Activated naive CD8-positive, alpha-beta T cell treated with anti-CD3 and anti-CD28 coated beads, Interleukin-2, amount 10 ng/mL, durations not matched to agents 7 days and 5 days (primary cell): ENCODE measurements at places on chromosomes 7 and 10. TPM values are rescaled to one million over a fixed set of nuclear protein-coding genes. Genes with fewer than 3 reads are reported as not detected.

NOS3 gene
- 12.5 TPM for total RNA-seq

GDF2 gene
- total RNA-seq, result not detected

NPSR1 gene
- total RNA-seq, result not detected

DNA sequence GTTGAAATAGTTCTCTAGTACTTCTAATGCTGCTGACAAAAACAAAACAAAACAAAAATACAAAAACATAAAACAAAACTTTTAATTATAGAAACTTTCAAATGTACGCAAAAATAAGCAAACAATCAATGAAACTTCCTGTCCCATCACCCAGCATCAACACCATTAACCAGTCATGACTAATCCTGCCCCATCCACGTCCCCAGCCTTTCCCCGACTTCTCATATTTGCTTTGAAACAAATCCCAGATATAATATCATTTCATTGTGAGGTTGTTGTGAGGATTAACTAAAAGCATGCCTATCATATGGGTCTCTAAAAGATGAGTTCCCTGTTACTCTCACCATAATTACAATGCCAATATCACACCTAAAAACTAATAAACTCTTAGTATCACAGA is 55.7 kb downstream of the CSTF2T start:
- no peak for DNase-seq
- peaks cover 11% of the 10 kb centered on the region for H3K27me3 ChIP-seq
- H3K4me1 ChIP-seq, result no peaks in the 10 kb centered on the region

DNA sequence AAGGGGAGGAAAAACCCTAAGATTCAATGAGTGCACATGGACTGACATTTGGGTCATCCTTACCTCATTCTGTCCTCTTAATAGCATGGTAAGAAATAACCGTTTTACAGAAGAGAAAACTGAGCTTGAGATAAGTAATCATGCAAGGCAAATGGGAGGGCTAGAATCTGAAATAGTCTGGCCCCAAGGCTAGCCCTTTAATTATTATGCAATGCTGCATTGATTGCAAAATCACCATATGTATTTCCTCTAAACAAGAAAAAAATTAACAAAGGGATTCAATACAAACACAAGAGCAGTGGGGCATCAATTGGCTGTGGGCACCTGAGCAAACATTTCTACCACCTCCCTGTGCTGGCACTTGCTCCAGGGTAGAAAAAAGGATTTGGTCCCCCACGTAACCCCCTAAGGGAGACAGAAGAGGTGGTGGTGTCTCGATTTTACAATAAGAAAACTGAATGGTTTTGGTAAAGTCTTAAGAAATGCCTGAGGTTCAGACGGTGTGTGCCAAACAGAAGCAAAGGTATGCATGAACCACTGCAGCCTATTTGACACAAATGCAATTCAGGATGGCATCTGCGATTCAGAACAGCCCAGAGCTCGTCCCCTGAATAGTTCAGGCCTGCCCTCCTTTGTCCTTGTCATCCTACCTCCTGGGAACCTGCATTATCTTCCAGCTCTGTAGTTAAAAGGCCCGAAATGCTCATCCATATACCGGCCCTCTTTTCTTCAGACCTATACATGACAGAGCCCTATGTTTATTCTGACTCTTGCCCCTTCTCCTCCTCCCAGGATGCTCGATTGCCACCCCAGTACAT is 23.6 kb downstream of the PIP4K2A start:
- H3K27me3 ChIP-seq, result no peaks in the 10 kb centered on the region
- peaks cover 37% of the 10 kb centered on the region for H3K36me3 ChIP-seq
- H3K4me3 ChIP-seq, result no peak overlapping the region
- no peak for DNase-seq
- peaks cover 58% of the 10 kb centered on the region for H3K4me1 ChIP-seq
